Foreskin melanocyte (primary cell): ENCODE measurements at places on chromosomes 13 and 19.

GRCh38 chr13:81664872-81665271 is 1323.9 kb upstream of the SPRY2 start:
- no peak for DNase-seq

DNA sequence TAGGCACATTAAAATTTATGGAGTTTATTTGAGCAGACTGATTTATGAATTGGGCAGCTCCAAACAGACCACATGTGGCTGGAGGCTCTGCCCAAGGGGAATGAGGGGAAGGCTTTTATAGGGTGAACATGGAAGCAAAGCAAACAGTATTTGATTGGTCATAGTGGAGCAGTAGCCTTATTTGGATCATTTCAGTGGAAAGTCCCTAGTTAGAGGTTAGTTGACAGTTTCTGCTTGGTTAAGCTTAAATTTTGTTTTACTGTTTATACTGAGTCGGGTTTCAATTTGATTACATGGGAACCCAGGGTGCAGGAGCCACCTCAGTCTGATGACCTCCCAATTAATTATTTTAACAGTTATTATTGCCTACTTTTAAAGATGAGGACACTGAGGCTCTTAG is 140.5 kb downstream of the NDFIP2 start:
- DNase-seq = no peak

- no peak for DNase-seq
Observed at GRCh38 chr13:29081697-29082440, 261.7 kb downstream of the MTUS2 start.

DNA sequence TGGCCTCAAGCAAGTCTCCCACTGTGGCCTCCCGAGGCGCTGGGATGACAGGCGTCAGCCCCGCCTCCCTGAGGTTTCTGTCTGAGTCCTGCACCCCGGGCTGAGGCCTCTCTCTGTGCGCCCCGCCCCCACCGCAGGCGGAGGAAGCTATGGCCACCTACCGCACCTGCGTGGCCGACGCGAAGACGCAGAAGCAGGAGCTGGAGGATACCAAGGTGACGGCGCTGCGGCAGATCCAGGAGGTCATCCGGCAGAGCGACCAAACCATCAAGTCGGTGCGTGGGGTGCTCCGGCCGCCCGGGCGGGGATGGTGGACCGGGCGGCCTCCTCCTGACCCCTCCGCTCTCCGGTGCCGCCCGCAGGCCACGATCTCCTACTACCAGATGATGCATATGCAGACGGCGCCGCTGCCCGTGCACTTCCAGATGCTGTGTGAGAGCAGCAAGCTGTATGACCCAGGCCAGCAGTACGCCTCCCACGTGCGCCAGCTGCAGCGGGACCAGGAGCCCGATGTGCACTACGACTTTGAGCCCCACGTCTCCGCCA is 12.7 kb downstream of the ARHGAP45 start:
- no peak for DNase-seq
